ENCODE measurements at places on chromosomes 7 and 10. TPM values are rescaled to one million over a fixed set of nuclear protein-coding genes. Genes with fewer than 3 reads are reported as not detected.

Gene WIPF3
- total RNA-seq = 0.35 TPM

DNA sequence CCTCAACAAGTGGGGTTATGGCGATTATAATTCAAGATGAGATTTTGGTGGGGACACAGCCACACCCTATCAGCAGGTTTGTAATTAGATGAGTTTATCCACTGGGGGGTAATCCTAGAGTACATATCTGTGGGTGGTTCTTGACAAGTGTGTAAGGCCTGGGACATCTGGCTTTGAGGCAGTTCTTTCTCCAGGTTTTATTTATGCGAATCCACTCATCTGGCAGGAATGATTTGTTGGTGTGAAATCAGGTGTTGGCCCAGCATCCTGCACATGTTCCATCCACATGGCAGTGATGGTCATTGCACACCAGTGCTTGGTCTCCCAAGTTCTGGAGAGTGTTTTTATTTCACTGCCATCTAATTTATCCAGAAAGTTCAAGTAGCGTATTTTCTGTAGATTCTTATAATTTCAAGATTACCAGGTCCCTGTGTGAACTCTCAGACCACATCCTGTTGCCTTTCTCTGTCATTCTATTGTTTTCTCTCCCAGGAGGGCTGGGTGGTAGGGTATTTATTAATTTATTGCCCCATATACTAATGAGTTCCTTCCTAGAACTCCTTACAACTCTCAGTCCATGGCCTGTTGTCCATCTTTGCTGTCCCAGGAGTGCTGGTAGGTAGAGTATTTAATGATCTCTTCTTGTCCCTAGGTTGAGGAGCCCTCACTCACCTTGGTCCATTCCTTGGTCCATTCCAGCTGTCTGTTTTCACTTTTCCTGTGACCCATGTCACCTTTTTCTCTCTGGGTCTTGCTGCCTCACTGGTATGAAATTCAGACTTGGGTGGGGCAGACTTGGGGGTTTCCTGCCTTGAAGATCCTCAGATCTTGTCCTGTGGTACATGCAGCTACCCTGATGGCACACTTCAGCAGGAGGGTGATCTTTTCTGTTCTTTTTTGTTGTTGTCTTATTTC is 10.4 kb downstream of the RALA start:
- no peaks in the 10 kb centered on the region for H3K27me3 ChIP-seq
- H3K4me1 ChIP-seq = no peaks in the 10 kb centered on the region
- no peaks in the 10 kb centered on the region for H3K36me3 ChIP-seq
- no peak overlapping the region for H3K4me3 ChIP-seq
- DNase-seq = no peak
- H3K27ac ChIP-seq = no peak overlapping the region

- no peaks in the 10 kb centered on the region for H3K27me3 ChIP-seq
- H3K4me1 ChIP-seq = no peaks in the 10 kb centered on the region
- no peak for DNase-seq
- no peak overlapping the region for H3K4me3 ChIP-seq
- H3K36me3 ChIP-seq = no peaks in the 10 kb centered on the region
- H3K27ac ChIP-seq = no peak overlapping the region
Measured at GRCh38 chr10:60502621-60503020, 112.9 kb upstream of the ANK3 start.

GRCh38 chr7:30717181-30717580 is 34.8 kb upstream of the INMT start:
- H3K4me1 ChIP-seq = no peaks in the 10 kb centered on the region
- no peak for DNase-seq
- no peak overlapping the region for H3K27ac ChIP-seq
- no peak overlapping the region for H3K4me3 ChIP-seq

DNA sequence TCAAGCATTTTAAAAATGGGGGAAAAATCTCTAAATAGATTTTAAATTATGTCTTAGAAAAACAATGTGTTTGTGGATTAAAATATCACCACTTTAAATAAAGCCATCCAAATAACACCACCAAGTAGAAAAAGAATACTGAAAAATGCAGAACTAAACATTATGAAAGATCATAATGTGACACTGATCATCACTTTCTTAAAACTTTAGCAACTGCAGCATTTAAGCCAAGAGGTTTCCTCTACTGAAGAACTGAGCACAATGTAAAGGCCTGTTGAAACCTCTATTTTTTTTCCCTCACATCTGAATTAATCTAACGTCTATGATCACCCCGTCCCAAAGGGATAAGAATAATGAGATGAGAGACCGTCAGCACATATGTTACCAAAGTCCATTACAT is 18.6 kb downstream of the MINDY3 start:
- H3K4me1 ChIP-seq = no peaks in the 10 kb centered on the region
- H3K36me3 ChIP-seq = no peaks in the 10 kb centered on the region
- no peak overlapping the region for H3K4me3 ChIP-seq
- H3K27ac ChIP-seq = no peak overlapping the region

GRCh38 chr10:113422371-113422770 is 130.5 kb upstream of the HABP2 start:
- no peaks in the 10 kb centered on the region for H3K36me3 ChIP-seq
- no peaks in the 10 kb centered on the region for H3K4me1 ChIP-seq
- no peaks in the 10 kb centered on the region for H3K27me3 ChIP-seq

GRCh38 chr10:1824928-1825327 is 87.6 kb upstream of the ADARB2 start:
- no peaks in the 10 kb centered on the region for H3K27me3 ChIP-seq
- H3K4me1 ChIP-seq = no peaks in the 10 kb centered on the region
- no peak overlapping the region for H3K27ac ChIP-seq
- DNase-seq = no peak

Data from uterus (tissue), 4 donors.